ENCODE measurements at places on chromosomes 6 and 20.

GRCh38 chr6:166775923-166776220 lies 148.8 kb upstream of the RPS6KA2 start:
- DNase-seq = no peak

DNA sequence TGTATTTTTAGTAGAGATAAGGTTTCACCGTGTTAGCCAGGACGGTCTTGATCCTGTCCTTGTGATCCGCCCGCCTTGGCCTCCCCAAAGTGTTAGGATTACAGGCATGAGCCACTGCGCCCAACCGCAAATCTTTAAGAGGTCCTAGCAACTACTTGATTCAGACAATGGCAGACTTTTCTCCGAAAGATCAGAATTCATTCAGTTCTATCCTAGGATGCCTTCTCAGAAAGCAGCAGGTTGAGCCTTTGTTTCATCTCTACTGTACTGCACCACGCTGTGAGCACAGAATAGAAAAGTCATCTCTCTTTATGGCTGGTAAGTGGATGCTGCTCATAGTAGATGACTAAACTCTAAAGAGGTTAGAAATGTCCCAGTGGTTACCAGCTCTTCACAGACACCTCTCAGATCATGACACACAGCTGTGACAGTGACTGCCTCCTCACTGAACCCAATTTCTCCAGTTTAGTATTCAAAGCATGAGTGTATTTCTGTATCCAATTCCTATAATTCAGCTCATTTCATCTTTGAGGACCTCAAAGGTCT lies 6.0 kb upstream of the HSF2 start:
- no peak for DNase-seq

DNA sequence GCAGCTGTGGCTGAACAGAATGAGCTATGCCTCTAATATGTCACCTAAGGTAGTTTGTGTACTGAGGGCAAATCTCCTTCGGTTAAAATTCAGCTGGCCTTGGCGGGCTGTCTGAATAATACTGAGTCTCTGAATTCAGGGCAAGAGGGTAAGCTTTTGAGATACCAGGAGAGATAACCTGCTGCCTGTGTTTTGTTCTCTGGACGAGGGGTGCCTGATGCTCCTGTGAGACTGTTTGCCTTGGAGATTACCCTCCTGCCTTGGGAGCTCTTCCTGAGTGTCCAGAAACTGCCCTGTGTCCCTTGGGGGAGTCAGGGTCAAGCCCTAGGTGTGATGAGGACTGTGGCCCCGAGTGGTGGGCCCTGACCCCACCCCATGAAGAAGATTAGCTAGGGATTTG lies 282.9 kb downstream of the KIF16B start:
- DNase-seq = no peak

DNA sequence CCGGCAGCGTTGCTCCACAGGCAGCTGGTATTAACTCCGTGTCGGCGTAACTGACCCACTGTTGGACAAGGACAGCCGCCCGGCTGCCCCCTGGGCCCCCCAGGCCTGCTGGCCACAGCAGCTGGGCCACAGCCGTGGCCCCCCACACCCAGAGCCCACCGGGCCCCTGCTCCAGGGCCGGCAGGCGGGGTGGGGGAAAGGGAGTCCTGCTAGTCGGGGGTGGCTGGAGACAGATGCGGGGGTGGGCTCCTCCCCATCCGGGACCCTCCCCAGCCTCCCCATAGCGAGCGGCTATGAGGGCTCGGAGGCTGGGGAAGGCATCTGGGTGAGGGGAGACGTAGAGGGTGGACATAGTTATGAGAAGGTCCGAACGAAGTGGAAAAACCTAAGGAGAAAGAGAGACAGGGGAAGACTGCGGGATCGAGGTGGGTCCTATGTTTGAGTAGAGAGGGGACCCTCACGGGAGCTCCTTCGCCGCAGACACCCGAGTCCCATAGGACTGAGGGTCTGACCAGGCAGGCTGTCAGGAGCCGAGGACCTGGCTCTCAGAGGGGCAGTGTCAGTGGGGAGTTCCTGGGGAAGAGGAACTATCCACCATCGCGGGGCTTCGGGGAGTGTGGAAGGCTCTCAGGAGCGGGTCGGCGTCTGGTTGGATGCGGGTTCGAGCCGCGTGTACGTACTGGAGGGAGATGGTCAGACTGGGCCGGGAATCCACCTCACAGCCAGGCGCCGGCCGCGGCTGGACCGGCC lies 511 bp downstream of the VARS1 start:
- DNase-seq = no peak

GRCh38 chr6:164928057-164928727 lies 381.2 kb downstream of the C6orf118 start:
- DNase-seq = no peak

- DNase-seq = no peak
These were observed 23.2 kb downstream of the PSMB1 start for GRCh38 chr6:170529839-170530469.

DNA sequence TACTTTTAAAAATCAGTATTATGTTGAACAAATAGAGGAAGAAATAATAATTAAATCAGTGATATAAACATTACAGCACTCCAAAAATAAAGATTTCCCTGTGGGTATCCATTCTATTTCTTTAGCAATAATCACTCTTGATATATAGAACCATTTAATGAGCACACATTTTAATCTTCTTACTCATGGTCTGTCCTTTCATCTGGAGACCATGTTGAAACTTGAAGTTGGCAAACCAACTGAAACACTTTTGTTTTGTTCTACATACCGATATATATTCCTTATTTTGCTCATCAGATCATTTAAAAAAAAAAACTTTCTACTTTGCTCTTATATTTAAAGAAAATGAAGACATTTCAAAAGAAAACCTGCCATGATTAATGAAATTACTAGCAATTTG lies 13.4 kb downstream of the C6orf58 start:
- no peak for DNase-seq

GRCh38 chr20:52809003-52809402 lies 163.2 kb upstream of the TSHZ2 start:
- DNase-seq = no peak

DNA sequence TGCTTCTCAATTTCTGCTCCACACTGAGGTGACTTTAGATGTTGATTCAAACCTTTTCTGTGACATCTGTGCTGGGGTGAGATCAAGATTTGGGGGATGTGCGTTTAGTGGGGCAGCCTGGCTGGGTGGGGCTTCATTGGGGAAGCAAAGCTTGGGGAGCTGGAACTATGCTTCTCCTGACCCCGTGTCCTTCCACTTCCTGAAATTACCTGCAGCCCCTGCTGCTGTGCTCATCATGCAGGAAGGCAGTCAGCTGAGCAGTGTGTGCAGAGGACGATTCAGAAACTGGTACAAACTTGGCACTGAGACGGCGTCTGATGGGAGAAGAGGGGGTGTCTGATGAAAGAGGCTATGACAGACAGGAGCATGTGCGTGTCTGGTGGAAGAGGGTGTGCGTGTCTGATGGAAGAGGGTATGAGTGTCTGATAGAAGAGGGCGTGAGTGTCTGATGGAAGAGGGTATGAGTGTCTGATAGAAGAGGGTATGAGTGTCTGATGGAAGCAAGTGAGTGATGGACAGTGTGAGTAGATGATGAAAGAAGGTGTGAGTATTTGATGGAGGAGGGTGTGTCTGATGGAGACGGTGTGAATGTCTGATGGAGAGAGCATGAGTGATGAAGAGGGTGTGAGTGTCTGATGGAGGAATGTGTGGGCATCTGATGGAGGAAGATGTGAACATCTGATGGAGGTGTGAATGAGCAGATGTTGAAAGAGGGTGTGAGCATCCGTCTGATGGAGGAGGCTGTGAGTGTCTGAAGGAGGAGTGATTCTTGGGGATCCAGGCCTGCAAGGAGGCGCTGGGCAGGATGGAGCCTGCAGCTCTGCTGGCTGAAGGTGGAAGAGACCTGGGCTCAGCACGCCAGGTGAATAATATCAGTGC lies 103.4 kb downstream of the SYCP2 start:
- DNase-seq = no peak

GRCh38 chr6:154218301-154218700 lies 138.3 kb downstream of the IPCEF1 start:
- no peak for DNase-seq
